Occipital lobe (tissue), 3 donors: ENCODE measurements at places on chromosomes 3 and 15. TPM values are rescaled to one million over a fixed set of nuclear protein-coding genes. Genes with fewer than 3 reads are reported as not detected.

P2RY13 gene
- 3.6 TPM for total RNA-seq

PLEKHO2 gene
- total RNA-seq: 6.7 TPM

ROPN1 gene
- total RNA-seq: 0.16 TPM

AHSG gene
- total RNA-seq: 0.47 TPM

TCAIM gene
- total RNA-seq: 60.5 TPM

NPAP1 gene
- total RNA-seq: 0.31 TPM

TMCO5A gene
- total RNA-seq: not detected

HTD2 gene
- 12.3 TPM for total RNA-seq

SEMA5B gene
- 9.8 TPM for total RNA-seq

ZNF280D gene
- 159 TPM for total RNA-seq

POMGNT2 gene
- total RNA-seq: 15.9 TPM

MEF2A gene
- total RNA-seq: 46.5 TPM

WDR49 gene
- 21.4 TPM for total RNA-seq

ACSBG1 gene
- total RNA-seq: 5.0 TPM

PPP1R14D gene
- not detected for total RNA-seq

LRTM1 gene
- not detected for total RNA-seq

FXR1 gene
- 256 TPM for total RNA-seq
